ENCODE measurements at places on chromosomes 12 and 14. TPM values are rescaled to one million over a fixed set of nuclear protein-coding genes. Genes with fewer than 3 reads are reported as not detected.

DNA sequence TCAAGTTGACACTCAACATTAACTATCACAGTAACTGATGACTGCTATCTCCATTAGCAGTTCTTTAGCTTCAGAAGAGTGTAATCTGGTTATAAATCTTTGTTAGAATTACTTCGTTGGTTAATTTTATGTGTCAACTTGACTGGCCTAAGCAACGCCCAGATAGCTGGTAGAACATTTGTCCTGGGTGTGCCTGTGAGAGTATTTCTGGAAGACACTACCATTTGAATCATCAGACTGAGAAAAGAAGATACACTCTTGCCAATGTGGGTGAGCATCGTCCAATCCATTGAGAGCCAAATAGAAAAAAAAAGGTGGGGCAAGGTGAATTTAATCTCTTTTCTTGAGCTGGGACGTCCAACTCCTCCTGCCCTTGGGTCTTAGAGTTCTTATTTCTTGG, 129.0 kb downstream of the IGF1 start:
- no peak for DNase-seq

- no peak for DNase-seq
These were observed 67.2 kb upstream of the HMGA2 start for GRCh38 chr12:65756956-65757511.

The NEUROD4 gene
- not detected for total RNA-seq

The SCN8A gene
- total RNA-seq: 14.6 TPM

- no peak for DNase-seq
These were observed 916.5 kb downstream of the TMEM121 start for GRCh38 chr14:106442857-106443256.
